Breast epithelium (tissue), 4 donors: ENCODE measurements at places on chromosomes 3 and 15. TPM values are rescaled to one million over a fixed set of nuclear protein-coding genes. Genes with fewer than 3 reads are reported as not detected.

CXCR6 gene
- 4.3 TPM for total RNA-seq

DNA sequence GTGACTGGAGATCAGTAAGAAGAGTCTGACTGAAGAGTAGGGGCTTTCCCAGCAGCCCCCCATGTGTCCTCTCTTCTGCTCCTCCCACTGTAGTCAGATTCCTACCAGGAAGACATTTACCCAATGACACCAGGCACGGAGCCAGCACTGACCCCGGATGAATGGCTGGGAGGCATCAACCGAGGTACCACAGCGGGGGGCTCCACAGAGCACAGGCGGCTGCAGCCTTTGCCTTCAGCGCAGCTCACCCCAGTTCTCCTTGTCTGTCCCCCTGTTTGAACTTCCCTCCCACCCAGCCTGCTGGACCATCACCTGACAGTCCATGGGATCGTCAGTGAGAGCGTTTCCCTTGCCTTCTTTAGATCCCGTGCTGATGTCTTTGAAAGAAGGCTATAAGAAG is 101.6 kb downstream of the ANP32A start:
- DNase-seq: no peak

GRCh38 chr3:116939091-116939490 is 229.5 kb downstream of the TUSC7 start:
- DNase-seq: no peak

GRCh38 chr3:52197499-52197841 is 490 bp upstream of the ALAS1 start:
- no peak for DNase-seq

DNA sequence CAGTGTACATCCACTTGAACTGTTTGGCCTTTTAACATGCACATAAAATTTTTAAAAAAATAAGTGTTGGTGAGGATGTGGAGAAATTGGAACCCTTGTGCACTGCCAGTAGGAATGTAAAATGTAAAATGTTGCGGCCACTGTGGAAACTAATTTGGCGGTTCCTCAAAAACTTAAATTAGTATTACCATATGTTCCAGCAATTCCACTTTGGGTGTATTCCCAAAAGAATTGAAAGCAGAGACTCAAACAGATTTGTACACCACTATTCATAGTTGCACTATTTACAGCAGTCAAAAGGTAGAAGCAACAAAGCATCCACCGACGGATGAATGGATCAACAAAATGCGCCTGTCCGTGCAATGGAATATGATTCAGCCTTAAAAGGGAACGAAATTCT is 55.2 kb upstream of the SEC61A1 start:
- no peak for DNase-seq

GRCh38 chr15:46080016-46080415 is 445.2 kb downstream of the SQOR start:
- no peak for DNase-seq

RETNLB gene
- not detected for total RNA-seq

- DNase-seq: no peak
These were observed 43.8 kb downstream of the SPATA16 start for GRCh38 chr3:173096994-173097785.

DNA sequence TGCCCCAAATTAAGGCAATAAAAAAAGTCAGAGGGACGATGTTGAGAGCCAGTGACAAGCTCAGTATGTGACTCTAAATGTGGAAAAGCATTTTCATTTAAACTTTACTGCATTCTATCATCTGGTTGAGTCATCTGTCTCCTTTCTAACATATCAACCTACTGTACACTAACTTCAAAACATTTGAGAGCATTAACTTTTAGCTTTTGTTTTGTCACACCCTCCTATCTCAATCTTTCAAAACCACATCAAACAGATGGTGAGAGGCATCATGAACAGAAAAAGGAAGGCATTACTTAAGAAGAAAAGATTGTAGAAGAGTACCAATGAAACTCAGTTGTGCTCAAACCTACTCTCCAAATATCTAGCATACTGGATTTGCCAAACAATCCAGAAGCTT is 4.8 kb downstream of the LRRC58 start:
- no peak for DNase-seq

THRB gene
- total RNA-seq: 40.2 TPM

DNA sequence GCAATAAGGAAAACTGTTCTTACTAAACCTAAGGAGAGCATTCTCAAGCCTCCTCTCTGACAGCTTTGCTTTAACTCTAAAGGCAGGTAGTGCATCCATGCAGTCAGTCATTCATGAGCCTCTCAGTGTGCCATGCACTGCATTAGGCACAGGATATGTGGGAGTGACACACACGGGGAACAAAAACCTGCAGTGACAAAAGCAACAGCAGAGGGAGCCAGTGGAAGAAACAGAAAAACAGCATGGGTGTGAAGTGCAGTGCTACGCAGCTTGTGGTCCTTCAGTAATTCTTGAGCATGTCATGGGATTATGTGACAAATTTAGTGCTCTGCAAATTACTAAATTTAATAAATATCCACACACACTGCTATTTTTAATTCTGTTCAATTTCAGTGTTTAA is 230.7 kb downstream of the BBX start:
- DNase-seq: no peak

IL17RE gene
- 11.7 TPM for total RNA-seq

- DNase-seq: no peak
These were observed 162.5 kb downstream of the TPRG1 start for GRCh38 chr3:189334064-189334920.

- DNase-seq: no peak
These were observed 7.4 kb upstream of the EIF4A2 start for GRCh38 chr3:186775999-186776398.

ISG20 gene
- total RNA-seq: 34.4 TPM

GOLGA8Q gene
- 1.9 TPM for total RNA-seq

DNA sequence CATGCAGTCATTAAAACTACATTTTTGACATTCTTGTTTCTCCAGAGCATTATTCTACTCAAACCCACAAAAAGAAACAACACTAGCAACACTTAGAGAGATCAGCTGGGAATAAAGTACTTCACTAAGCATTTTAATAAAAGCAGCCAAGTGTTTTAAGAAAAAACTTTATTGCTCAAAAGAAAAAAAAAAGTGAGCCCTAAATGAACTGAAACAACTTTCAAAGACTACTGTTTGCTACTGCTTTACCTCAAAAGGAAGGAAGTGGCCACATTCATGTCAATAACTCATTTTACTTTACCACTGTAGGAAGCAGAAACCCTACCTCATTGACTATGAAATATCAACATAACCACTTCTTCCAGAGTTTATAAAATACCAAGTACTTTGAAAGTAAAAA is 91.3 kb downstream of the UACA start:
- DNase-seq: no peak

- peak; percentile 89 for DNase-seq
These were observed 23.5 kb upstream of the JMJD7 start for GRCh38 chr15:41804361-41804760.

GRCh38 chr15:76340198-76340802 is 3.7 kb downstream of the ISL2 start:
- no peak for DNase-seq

SCAANT1 gene
- not detected for total RNA-seq

CLSTN2 gene
- 33.1 TPM for total RNA-seq

CLRN1 gene
- not detected for total RNA-seq

- no peak for DNase-seq
These were observed 20.4 kb downstream of the TGM5 start for GRCh38 chr15:43246261-43246774.

DNA sequence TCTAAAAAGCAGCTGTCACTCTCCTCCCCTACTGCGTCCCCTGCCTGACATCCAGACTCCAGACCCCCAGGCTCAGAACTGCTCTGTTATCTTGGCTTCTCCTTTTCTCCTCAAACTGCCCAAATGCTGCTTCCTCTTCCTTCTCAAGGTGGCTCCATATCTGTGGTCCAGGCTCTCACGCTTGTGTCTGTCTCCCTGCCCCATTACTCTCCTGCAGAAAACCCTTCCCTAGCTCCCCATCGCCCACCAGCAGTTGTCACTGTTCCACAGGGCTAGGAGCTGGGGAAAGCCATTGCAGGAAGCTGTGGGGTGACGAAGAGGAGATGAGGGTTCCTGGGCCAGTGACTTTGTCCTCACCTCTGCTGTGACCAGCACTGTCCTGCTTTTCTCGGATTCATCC is 30.7 kb upstream of the CGNL1 start:
- no peak for DNase-seq

KLF15 gene
- total RNA-seq: 36.3 TPM

DNA sequence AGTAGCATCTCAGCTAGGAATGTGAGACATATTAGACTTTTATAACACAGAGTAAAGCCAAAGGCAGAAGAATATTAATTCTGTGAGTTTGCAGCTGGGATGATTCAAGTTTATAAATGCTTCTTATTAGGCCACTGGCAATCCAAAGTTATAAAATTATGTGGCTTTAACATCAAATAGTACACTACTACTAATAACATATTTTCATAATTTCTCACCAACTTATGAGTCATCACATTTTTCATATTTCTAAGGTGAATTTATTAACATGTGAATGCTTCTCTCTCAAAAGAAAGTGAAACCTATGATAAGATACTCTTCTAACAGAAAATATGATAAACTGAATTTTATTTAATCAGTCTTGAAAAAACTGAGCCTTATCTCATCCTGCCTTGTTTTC is 1348.2 kb upstream of the ALCAM start:
- no peak for DNase-seq

- no peak for DNase-seq
These were observed 25.0 kb upstream of the C3orf52 start for GRCh38 chr3:112061152-112061551.

DNA sequence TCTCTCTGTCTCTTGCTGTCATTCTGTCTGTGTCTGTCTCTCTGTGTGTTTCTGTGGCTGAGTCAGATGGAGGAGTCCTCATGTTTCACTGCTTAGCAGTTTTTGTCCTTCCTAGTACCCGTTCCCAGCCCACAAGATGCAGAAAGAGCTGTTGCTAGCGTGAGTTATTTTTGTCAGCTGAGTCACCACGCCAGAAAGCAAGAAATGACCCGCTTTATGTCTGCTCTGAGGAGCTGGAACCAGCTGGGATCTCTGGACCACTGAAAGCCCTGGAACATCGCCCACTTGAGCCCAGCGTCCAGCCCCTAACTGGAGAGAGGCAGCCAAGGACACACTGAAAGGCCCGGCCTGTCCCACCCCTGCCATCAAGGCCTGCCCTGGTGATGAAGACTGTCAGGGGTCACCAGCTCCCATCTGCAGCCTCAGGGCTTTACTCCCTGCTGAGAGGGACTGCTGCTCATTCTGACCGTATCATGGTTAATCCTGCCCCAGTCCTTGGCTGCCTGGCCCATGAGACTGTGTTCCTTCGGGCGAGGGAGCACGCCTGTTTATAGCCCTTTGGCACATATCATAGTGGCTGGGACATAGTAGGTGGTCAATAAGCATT is 101.7 kb upstream of the TPM1 start:
- DNase-seq: no peak

DNA sequence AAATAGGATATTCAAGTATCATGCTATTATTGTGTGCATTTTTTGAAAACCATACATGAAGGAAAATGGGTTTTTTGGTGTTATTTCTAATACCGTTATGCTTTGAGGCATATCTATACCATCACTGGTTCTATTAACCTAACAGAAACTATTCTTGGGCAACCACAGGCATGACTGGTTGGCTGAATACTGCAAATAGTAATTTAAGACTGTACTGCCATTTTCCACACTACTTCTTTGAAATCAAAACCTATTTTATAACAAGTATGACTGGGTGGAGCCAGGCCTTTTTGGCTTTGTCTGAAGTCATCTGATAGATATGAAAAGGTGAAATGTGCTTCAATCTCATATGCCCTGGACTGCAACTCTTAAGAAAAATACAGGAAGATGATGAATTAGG is 115.1 kb downstream of the ULK4 start:
- no peak for DNase-seq

DNA sequence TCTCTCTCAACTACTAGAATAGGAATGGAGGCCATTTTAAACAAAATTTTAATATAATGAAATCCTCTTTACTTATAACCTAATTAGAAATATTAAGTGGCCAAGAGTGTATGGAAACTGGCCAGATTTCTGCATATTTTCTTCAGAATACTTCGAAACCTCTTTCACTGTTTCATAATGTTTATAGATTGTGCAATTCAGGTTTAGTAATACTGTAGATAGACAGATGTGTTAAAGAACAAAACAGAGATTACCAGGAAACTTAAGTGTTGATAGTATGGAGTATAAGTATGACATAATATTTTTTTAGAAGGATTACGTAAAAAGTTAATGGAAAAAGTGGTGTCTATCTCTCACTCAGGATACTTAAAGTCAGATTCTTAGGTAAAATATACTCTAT is 4.7 kb downstream of the ABHD5 start:
- no peak for DNase-seq

LDHAL6B gene
- not detected for total RNA-seq

GRCh38 chr3:64097920-64098319 is 74.6 kb upstream of the PSMD6 start:
- DNase-seq: no peak

GRCh38 chr3:186241910-186242821 is 119.9 kb downstream of the DGKG start:
- peak; percentile 61 for DNase-seq

ITIH1 gene
- 0.33 TPM for total RNA-seq

DNA sequence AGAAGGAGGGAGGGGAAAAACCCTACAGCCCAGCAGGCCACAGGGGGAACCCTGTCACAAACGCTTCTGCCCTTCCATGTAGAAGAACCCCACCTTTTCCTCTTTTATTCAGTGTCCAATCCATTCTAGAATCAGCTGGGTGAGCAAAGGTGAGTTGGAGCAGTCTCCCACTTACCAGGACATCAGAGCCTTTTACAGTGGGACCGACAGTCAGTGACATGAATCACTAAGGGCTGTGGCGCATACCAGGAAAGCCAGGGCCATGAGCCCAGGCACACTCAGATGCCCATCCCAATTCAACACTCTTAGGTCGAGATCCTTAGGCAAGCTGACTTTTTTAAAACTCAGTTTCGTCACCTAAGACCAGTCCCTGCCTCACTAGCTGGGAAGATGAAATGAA is 146.1 kb downstream of the AQP9 start:
- no peak for DNase-seq

GRCh38 chr15:80997692-80998091 is 3.0 kb upstream of the TLNRD1 start:
- no peak for DNase-seq

GHSR gene
- not detected for total RNA-seq

DNA sequence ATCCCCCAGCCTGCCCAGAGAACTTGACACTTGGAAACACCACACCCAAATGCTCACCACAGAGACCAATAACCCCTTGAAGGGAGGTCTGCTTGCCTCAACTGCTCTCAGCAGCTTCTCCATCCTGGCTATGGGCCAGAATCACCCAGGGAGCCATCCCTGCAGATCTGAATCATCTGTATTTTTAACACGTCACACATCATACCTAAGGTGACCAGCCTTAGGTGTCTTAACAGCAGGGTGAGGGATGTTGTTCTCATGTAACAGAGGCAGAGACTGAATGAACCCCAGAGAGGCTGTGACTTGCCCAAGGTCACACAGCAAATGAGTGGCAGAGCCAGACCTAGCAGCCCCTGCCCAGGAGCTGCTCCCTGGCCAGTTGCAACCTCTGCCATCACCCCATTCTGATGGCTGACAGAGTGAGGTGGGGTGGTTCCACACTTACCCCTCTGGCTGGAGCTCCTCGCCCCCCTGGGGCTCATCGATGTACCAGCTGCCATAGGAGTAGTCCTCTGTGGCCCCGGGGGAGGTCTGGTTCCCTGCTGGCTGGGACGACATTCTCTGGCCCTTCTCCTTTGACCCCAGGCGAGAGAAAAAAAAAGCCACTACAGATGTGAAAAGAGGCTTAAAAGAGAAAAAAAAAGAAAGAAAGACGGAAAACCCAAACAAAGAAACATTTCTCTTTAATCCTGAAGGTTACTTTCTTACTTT is 722 bp downstream of the STRA6 start:
- DNase-seq: no peak
